ENCODE measurements at places on chromosomes 6 and 20.

- peak; percentile 5 for DNase-seq
These were observed 416.9 kb downstream of the FRK start for GRCh38 chr6:115643762-115644161.

- DNase-seq, result no peak
These were observed 83.0 kb downstream of the MAP7 start for GRCh38 chr6:136467186-136467585.

DNA sequence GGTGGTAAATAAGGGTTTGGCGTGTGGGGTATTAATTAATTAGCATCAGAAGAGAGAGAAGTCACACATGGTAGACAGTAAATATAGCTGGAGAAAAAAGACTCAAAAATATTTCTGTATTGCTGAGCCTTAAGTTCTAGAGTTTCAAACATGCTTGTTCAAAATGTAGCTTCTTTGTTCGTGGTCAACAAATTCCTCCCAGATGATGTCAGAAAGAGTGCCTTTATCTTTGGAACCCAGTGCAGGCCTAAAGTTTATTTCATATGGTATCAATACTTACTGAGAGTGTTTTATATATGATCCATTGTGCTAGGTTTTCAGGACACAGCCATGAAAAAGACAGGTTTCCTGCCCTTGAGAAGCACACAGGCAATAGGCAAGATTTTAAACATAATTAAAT, 18.3 kb downstream of the MARCKS start:
- DNase-seq, result peak; percentile 63

DNA sequence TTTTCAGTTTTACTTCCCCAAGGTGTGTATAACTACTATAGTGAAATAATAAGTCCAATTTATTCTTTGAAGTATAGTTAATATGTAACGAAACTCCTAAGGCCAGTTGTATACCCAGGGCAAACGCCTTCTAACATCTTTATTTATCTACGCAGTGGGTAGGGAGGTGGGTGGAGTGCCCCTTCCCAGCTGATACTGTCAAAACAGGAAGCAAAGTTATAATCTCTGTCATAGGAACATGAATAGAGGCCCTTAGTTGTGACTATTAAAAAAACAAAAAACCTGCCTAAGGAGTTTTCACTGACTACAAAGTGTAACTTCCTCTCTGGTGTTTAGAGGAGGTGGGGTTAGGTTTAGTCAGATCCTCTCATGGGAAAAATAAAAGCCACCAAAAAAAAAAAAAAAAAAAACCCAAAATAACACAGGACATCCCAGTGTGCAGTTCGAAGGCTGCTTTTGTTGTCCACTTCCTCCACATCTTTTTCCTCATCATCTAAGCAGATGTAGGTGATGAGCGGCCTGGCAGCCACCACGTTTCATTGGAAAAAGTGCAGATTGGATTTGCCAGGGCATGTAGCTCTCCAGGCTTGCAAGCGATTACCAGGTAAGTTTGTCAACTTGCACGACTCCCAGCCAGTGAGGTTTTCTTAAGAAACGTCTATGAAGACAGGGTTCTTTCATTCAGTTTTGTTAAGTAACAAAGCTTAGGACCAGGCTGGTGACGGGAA, 58.7 kb downstream of the UTRN start:
- DNase-seq, result no peak

DNA sequence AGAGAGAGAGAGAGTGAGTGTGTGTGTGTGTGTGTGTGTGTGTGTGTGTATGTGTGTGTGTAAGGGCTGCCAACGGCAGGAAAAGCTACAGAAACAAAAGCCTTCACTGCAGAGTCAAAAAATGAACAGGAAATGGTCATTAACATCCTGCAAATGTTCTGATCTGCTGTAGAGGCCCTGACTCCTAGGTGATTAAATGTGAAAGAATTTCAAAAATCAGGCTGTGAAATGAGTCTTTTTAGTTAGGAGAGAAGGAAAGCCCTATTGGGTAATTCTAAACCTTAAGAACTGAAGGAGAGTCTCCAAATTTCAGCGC, 166.5 kb upstream of the MYLIP start:
- DNase-seq, result peak; percentile 86

DNA sequence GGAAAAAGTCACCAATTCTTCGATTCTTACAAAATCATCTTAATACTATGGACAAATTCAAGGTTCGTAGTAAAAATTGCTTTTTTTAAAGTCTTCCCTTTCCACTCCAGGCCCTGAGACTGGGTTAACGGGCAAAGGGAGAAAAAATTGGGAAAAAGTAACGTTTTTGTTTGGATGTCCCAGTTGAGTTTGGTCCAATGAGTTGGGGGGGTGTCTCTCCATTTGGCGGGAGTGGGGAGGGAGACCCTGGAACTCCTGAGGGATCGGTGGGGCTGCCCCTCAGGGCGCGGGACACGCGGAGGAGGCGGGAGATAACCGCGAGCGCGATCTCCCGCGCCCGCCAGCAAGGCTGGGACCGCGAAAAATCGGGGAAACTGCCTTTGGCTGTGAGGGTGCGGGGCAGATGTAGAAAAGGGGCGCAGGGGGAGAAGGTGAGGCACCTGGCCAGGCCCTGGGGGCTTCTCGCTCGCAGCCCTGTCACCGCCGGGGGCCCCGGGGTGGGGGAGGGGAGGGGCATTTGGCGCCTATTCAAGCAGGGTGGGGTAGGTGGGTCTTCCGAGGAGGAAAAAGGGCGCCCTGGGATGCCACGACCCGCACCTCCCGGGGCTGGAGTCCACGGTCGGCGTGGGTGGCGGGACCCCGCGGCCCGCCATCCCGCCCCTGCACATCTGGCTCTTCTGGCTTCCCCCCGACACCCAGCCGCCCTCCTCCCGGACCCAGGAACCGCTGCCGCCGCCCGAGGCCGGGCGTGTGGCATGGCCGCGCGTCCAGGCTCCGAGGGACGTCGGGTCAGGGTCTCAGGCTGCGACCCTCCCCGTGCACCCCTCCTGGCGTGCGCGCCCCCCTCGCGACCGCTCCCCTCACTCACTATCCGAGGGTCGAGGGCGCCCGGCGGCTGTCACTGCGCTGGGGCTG, 595 bp downstream of the FBXO5 start:
- DNase-seq, result no peak

DNA sequence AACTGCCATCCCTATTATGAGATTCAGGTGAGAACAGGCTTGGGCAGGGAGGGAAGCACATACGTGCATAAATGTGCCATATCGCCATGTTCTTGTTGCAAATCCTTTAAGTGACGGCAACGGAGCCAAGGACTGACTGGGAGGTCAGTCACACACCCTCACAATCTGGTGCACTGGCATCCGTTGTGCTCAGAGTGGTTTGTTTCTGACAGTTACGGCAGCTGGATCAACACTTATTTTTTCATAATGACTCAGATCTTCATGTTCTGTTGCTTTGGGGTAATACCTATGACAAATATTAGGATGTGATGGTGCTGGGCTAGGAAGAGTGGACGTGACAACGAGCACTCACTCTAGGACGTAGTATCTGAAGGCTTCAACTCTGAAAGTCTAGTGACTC, 56.2 kb upstream of the PREP start:
- DNase-seq, result no peak

- peak; percentile 45 for DNase-seq
These were observed 35.2 kb downstream of the PHACTR1 start for GRCh38 chr6:12751694-12752325.

DNA sequence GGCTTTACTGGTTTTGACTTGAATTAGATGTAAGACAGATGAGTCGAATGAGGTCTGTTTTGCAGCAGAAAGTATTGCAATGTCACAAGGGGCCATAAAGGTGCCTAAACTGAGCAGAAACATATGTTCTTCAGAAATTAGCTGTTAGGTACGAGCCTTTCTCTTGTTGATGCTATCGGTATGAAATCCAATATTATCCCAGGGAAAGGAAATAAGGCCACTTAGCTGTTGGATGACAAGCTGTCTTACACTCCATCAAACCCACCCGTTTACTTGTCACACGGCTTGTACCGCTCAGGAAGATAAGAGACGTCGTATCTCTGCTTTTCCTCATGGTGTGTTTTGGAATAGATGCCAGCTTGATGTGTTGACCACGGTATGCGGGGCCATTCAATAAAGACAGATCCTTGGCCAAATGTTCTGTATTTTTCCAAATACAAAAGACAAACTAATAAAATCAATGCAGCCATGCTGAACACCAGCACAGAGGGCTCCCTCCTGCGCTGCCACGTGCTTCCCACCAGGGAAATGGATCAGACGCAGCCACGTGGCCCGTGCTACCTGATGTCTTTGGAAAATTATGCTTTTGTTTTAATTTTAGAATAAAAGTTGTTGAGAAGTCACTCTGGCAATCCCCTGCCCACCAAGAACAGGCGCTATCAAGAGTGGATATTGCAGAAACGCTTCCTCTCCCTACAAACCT, 255.9 kb upstream of the SULF2 start:
- DNase-seq, result no peak

DNA sequence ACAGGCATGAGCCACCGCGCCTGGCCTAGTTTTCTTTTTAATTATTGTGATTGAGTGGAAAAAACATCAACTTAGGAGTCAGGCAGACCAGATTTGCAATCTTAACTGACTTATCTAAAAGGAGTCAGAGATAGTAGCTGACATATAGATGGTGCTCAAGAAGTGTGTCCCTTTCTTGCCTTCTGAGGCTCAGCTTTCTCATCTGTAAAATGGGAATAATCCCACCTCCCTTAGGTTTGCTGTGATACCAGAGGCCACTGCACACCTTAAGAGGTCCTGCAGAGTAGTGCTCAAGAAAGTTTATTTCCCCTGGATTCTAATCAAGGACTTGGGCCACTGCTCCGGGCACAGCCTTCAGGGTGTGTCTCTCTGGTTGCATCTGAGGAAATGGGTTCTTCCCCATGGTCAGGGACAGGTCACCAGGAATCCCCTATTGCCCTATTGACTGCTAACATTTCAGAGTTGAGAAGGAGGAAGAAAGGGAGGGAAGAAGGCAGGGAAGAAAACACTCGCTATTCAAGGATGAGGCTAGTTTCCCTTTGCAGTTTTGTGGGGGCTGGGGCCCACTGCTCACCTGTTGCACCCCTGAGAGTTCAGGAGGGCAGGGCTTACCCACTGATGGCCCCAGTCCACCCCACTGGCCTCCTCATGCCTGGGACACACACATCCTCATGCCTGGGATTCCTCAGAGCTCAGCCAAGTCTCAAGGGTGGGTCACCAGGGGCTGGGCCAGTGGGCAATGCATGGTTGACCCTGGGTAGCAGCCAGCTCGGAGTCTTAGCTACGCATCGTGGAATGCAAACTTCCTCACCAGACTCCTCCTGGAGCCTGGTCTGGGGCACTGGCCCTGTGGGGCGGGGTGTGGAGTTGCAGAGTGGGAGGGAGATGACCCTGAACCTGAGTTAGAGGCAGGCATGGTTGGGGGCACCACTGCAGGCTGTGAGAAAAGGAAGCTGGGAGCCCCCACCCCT, 21.2 kb downstream of the C6orf132 start:
- DNase-seq, result peak; percentile 97

DNA sequence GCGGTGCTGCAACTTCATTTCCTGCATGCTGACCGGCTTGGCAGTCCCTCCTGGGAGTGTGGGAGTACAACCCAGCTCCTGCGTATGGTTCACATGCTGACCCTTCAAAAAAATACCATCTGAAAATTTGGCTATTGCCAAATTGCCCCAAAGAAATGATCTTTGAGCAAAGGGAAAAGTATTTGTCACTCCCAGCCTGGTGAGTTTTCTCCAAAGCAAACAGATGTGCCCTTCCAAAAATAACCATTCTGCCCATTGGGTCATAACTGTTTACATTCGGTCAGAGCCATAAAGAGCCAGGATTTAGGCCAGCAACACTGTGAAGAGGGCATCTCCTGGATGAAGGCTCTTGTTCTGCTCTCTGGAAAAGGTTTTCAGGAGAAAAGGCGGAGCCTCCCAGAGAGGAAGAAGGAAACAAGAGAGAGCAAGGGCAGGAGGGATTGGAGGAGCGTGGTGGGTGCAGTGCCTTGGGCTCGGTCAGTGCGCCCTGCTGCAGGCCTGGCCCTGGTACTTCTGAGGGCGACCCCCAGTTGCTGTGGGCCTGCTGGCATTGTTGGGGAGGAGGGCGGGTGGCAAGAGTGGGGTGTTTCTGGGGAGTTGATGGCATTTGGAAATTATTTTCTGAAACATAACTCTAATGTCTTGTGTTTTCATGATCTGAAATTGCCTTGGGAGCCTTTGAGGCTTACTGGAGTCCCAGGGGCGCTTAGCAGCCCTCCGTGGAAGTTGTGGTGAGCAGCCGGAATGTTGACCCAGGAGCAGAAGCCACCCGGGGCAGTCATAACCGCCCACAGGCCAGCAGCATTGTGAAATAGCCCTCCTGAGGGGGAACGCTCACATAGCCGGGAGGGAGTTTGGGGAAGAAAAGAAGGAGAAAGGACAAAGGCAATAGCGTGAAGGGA, 248.4 kb downstream of the MYLK4 start:
- DNase-seq, result no peak

- DNase-seq, result peak; percentile 32
These were observed at the start of gene HTR1B for GRCh38 chr6:77463308-77463860. Gene HTR1B, minus strand, starts transcription at chr6:77463491. Its CDS starts 88 bp downstream, at chr6:77463403.

DNA sequence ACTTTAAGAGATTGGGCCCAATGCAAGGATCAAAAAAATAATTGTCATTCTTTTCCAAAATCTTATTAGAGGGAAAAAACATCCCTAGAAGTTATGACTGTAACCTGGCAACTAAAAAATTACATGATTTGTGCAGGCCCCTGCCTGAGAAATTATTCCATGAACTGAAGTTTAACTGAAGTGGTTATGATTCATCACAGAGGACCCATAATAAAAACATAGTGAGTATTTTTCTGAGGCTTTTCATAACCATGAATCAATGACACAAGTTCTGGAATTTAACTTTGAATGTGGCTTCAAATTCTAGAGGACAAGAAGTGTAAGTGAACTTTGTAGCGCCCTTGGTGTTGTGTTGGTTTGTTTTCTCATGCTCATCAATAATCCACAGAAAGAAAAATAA, 31.1 kb upstream of the CARMIL1 start:
- peak; percentile 78 for DNase-seq

DNA sequence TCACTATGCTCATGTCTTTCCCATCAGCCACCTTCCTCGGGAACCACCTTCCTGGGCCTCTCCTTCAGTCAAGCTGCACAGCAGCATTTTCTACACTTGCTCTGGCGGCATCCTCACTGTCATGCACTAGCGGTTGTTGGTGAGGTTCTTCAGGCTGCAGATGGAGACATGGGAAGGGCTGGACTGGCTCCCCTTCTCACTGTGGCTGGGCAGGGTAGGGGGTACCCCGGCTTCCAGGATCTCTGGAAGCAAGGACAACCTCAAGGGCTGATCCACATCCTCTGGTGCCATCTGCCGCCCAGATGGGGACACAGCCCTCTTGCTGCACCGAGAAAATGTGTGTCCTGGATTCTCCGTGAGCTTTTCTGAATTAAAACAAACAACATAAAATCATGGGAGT, 180.1 kb upstream of the RNF24 start:
- DNase-seq, result peak; percentile 28

DNA sequence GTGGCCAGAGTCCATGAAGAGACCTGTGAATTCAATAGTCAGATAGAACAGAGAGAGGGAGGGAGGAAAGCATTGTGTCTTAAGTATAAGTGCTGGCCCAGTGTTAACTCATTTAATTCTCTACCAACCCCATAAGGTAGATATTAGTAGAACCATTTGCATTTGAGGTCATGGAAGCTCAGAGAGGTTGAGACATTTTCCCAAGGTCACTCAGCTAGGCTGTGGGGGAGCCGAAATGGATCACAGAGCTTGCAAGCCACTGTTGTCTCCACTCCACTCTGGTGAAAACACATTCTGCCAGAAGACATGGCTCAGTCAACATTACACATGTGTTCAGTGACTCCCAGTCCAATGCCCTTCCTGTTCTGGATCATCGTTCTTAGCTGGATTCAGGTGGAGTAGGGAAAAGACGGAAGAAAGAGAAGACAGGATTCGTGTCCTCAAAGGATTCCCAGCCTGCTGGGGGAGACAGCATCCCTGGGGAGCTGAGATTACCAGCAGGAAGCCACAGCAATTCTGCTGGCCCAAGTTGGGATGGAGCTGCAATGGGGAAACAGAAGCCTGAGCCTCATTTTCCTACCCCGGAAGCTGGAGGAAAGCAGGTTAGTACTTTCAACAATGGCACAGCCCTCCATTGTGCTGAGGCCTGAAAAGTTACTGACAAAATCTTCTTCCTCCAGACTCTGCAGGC, 27.0 kb upstream of the MDGA1 start:
- DNase-seq, result no peak
